Sigmoid colon (tissue), 7 donors: ENCODE measurements at places on chromosomes 12 and 14. TPM values are rescaled to one million over a fixed set of nuclear protein-coding genes. Genes with fewer than 3 reads are reported as not detected.

The TTC9 gene
- 0.81 TPM for total RNA-seq

The NPC2 gene
- 182 TPM for total RNA-seq

The DTX3 gene
- total RNA-seq: 52.8 TPM

The RPGRIP1 gene
- total RNA-seq: 0.27 TPM

The KRT83 gene
- not detected for total RNA-seq

DNA sequence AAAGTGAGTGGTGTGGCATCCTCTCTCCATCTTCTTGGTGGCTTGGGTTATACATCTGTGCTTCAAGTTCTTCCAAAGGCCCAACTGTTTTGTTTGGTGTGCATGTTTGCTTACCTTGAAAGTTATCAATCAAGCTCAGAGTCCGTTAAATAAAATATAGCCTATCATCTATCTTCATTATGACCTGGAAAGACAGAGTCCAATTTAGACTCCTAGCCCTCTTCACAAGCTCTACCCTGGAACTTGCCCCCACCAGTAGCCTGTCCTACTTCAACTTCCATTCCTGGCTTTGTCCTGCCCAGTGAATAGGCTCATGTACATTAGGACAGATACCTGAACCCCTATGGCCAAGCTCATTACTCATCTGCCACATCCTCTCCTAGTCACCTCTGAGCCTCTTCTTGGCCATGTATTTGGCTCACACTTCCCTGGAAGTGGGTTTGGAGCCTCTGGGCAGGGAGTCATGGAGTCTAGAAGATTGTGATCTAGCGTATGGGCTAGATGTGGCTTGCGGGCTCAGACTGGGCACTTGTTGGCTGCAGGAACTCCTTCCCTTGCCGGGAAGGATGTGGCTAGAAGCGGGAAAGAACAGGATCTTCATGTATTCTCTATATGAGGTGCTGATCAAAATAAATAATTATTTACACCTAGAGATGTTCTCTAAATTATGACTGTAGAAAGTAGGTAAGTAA is 6.4 kb upstream of the SSTR1 start:
- DNase-seq: no peak

DNA sequence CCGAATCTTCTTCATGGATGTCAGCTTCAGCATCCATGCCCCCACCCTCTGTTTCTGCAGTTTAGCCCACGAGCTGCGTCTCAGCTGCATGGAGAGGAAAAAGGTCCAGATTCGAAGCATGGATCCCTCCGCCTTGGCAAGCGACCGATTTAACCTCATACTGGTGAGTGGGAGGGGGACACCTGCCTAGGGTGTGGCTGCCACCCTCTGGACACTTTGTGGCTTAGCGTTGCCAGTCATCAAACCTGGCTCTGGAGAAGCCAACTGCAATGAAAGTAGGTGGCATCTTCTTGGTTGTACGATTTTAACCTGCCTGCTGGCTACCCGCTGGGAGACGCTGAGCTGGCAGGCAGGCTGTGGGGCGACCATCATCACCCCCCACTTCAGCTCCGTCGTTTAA is 16.7 kb downstream of the DCAF4 start:
- DNase-seq: no peak

DNA sequence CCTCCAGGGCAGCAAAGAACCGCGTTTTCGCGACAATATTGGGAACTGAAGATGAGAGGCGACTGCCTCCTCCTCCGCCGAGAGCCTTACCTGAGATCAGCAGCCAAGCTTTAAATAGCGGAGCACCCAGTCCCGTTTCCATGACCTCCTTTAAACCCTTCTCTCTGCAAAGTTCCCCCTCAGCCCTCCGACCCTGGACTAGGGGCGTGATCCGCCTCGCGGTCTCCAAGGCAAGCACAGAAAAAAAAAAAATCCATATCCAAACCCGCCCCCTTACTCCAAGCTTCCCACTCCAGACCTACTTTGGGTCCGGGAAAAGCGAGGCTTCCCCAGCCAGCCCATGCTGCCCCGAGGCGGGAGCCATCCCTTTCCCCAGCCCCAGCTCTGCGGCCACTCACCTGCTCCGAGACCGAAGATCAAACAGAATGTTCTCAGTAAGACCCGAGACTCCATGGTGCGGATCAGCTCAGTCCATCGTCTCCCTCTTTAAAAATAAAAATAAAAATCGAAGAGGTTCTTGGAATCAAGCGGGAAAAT is 630 bp downstream of the NELL2 start:
- DNase-seq: no peak

- no peak for DNase-seq
These were observed 770.5 kb downstream of the MED13L start for GRCh38 chr12:115506822-115507559.

- no peak for DNase-seq
These were observed 26.3 kb downstream of the ATXN7L3B start for GRCh38 chr12:74563927-74564326.

DNA sequence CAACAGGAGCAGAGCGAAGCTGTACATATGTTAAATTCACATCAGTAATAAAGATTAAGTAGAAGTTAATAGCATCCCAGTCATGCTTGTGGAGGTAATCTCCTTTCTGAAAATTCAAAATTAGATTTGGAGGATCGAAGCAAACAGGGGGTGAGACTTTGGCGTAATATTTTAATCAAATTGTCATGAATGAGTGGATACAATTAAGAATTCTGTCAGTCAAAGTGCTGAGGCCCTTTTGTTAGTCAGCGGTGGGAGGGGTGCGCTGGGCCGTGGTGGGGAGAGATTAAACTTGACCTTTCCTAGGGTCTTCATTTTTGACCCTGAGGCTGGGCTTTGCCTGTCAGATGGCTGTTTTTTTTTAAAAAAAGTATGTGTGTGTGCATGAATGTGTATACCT is 226.7 kb downstream of the VRK1 start:
- no peak for DNase-seq

- no peak for DNase-seq
These were observed 36.8 kb downstream of the RAD52 start for GRCh38 chr12:912466-913235.

GRCh38 chr12:126033751-126034150 is 968.5 kb downstream of the AACS start:
- no peak for DNase-seq

- no peak for DNase-seq
These were observed 1.6 kb downstream of the TMEM229B start for GRCh38 chr14:67486890-67487289.

DNA sequence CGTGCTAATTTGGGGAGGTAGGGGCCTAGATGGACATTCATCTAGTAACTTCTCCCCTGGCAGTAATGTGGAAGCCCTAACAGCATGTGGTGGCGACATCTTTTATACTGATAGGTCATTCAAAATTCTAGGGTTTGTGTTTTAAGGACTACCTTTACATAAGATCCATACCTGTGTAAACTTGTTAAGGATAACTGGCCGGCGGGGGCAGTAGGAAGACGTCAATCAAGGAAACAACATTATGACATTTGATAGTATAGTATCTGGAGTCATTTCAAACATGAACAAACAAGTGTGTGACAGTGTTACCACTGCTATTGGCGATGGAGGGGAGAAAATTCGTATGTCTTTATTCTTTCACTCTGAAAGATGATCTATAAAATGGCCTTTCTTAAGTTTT is 120.0 kb downstream of the TTLL5 start:
- no peak for DNase-seq

DNA sequence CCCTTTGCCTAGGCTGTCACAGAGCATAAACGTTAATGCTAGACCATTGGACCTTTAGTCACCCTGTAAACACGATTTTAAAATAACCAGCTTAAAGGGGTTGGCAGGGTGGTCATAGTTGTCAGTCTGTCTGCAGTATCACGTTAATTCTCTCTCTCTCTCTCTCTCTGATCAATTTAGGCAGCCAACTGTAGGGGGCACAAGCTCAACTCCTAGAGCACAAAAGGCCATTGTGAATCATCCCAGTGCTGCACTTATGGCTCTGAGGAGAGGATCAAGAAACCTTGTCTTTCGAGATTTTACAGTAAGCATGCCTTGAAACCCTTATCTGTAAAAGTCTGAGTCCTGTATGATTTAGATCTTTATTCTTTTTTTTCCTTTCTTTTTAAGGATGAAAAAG is 97.1 kb downstream of the SCAF11 start:
- DNase-seq: no peak

- DNase-seq: no peak
These were observed 108.7 kb downstream of the PTGER2 start for GRCh38 chr14:52422650-52423356.

GRCh38 chr12:30925607-30926242 is 823 bp upstream of the TSPAN11 start:
- no peak for DNase-seq

DNA sequence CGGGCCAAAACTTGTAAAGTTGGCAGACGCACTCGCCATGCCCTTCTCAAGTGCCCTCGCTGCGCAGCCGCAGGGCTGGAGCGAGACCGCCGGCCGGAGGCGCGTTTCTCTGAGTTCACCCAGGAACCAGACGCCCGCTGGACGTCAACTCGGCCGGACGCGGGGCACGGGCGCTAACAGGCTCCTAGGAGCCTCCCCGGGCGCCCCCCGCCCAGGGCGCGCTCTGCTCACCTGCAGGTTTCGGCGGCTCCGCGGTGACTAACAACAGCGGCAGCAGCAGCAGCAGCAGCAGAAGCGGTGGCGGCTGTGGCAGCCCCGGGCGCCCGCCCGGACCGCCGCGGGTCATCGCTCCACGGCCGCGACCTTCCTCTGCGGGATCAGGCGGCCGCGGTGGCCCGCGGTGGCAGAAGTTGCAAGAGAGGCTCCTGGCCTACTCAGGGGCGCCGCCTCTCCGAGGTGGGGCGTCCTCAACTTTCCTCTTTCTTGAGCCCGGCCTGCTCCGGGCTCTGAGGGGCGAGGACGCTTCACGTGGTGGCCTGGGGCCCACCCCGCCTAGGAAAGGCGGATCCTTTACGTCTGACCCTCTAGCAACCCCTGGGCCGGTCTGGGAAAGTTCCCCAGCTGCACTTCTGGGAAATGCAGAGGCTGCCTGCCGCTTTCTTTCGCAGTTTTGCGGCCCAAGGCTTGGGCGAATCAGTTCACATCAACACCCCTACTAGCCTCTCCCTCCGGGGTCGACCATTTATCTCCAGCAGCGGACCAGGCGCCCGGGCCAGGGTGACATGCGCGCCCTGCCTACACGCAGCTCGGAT is at the start of gene PLBD1:
TSS of gene PLBD1 (minus strand) at position 533 of the 812 bp plus-strand sequence. CDS start at position 346, 187 bp downstream.
- peak; percentile 85 for DNase-seq

DNA sequence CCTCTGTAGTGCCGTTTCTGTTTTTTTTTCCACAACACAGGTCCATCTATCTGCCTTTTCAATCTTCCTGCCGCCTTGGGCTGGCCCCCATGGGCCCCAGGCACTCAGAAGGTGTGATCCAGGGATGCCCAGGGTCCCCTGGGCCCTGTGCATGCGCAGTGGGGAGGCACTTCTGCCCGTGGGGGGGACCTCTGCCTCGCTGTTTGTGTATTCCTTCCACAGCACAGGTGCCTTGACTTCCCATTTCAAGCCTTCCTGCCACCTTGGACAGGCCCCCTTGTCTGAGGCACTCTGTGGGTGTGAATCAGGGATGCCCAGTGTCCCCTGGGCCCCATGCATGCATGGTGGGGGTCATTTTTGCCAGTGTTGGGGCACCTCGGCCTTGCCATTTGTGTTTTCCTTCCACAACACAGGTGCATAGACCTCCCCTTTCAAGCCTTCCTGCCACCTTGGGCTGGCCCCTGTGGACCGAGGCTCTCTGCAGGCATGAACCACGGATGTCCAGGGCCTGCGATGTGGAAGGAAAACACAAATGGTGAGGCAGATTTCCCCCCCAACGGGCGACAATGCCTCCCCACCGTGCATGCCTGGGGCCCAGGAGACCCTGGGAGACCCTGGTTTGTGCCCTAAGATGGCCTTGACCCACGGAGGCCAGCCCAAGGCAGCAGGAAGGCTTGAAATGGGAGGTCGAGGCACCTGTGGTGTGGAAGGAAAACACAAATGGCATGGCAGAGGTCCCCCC is 366.5 kb downstream of the ALG10 start:
- peak; percentile 38 for DNase-seq

DNA sequence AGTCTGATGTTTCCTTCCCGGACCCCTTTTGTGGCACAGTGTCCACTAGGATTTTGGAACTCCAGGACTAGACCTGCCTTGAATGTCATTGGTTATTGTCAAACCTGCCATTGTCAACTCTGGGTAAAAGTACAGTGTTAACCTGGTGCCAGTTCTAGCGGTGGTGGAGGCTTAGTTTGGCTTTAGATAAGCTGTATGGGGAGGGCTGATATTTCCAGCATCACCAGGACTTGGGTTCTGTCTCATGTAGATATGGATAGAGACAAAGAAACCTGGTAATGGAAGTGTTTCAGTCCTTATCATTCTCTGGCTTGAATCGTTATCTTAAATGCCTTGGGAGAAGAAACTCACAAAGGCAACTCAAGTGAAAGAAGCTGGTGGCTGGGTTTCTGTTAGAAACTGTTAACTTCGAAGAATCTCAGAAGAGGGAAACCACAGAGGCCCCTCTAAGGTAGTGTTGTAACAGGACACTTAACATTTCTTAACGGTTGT is 10.6 kb downstream of the CHST11 start:
- DNase-seq: no peak

GRCh38 chr12:62505786-62506185 is 39.2 kb downstream of the MON2 start:
- no peak for DNase-seq

- DNase-seq: peak; percentile 57
These were observed 26.8 kb downstream of the NCKAP5L start for GRCh38 chr12:49801141-49802063.

DNA sequence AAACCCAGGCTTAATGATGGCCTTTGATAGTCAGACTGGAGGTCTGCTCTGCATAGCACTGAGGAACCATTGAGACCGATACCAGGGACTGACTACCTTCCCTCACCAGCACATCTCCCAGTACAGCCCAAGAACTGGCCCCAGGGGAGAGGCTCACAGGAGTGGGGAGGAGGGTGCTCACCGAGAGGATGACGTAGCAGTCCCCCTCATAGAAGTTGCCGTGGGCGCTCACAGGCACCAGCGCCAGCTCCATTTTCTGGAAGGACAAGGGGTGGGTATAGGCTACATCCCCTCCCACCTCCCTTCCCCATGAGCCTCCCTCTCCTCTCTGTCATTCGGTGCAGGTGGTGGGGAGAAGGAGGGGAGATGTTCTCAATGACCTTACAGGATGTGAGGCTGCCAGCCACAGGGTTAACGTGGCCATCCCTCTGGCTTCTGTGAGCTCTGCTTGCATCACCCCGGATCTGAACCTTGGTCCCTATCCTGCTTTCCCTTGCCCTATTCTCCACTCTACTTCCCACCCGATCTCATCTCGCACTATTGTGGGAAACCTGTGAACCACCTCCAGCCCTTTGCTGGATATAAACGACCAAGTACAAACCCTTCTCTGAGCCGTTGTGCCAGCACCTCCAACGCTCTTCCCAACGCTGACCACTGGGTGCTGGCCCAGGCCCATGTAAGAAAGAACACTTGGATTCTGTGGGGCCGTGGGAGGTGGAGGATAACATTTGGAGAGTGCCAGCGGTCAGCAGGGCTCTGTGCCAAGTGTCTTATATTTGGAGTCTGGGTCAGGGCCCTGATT is 4.4 kb downstream of the AVIL start:
- no peak for DNase-seq

DNA sequence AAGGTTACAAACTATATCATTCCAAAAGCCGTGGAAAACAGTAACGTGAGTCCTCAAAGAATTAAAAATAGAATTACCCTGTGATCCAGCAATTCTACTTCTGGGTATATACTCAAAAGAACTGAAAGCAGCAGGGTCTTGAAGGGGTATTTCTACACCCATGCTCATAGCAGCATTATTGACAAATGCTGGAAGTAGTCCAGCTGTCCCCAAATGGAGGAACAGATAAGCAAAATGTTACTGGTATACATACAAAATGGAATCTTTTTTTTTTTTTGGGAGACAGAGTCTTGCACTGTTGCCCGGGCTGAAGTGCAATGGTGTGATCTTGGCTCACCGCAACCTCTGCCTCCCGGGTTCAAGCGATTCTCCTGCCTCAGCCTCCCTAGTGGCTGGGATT is 32.9 kb downstream of the ADIPOR2 start:
- no peak for DNase-seq

GRCh38 chr14:67833403-67833802 is 13.8 kb downstream of the RAD51B start:
- no peak for DNase-seq
